ENCODE measurements at places on chromosomes 4 and X. TPM values are rescaled to one million over a fixed set of nuclear protein-coding genes. Genes with fewer than 3 reads are reported as not detected.

DNA sequence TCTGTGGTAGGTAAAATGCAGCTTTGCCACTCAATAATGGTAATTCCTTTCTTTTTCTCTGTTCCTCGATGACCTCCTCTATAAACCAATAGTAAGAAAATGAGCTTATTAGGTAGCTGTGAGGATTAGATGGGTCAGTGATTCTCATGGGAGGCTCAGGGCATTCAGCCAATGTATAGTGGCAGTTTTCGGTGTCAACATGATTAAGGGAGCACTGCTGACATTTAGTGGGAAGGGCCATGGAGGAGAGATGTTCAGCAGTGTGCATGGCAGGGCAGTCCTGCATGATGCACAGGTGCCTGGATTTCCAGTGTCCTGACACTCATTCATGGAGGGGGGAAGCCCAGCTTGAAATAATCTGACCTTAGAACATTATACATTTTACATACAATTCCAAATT is 232.8 kb downstream of the PDGFC start:
- no peak for DNase-seq

DNA sequence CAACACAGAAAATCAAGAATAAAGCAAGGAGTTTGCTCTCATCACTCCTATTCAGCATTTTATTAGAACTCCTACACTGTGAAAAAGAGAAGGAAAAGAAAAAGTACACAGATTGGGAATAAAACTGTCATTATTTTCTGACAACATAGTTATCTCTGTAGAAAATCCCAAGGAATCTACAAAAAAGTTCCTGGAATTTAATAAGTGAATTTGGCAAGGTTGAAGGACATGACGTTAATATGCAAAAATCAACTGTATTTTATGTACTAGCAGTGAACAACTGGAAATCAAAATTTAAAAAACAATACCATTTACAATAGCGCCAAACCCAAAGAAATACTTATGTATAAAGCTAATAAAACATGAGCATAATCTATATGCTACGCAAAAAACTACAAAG is 26.3 kb downstream of the CHIC2 start:
- DNase-seq: no peak

DNA sequence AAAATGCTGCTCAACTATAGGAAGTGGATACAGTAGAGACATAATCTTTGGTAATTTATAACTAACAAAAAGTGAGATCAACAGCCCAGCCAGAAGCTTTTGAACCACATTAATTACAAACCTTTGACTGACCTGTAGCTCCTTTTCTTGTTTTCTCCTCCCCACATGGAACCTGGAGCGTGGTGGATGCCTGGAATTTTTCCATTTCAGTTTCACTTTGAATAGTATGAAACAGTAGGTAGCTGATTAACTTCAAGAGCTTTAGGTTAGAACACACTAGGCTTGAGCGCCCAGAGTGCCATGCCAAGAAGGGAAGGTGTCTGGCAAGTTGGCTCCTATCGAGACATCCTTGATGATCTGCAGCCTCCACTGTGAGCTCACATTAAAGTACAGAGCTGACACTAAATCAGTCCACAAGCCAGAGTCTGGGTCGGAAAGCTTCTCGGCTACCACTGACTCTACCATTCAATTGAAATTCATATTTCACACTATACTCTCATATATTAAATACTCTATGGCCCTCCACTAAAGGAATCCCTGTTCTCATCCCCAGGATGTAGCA is 143.4 kb downstream of the GLRA2 start:
- DNase-seq: no peak

DNA sequence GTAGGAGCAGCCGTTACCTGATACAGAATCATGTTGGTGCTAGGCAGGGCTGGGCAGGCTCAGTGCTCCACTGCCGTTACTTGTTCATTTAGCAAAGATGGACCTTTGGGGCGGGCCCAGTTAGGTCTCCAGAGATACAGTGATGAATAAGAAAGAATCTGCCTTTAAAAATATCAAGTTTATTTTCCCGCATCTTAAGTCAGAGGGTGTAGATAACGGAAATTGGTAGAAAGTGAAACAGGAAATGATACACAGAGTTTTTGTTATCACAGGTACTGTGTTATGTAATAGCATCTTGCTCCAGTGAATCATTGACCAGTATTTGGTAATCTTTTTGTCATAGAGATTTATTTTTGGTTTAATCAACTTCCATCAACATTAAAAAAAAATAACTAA is 5.5 kb downstream of the TMEM131L start:
- peak; percentile 38 for DNase-seq

DNA sequence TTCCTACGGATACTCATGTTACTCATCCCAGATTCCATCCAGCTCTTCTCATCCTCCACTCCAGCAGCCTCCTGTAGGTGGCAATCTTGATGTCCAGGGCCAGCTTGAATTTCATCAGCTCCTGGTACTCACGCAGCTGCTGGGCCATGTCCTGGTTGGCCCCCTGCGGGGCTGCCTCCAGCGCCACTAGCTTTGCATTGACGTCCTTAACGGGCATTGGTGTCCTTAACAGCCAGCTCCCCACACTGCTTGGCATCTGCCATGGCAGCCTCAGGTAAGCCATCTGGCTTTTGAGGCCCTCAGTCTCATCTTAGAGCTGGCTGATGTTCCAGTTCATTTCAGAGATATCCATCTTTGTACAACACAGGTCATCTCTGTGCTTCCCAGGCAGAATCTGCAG is 223.7 kb downstream of the FGF13 start:
- DNase-seq: no peak

DNA sequence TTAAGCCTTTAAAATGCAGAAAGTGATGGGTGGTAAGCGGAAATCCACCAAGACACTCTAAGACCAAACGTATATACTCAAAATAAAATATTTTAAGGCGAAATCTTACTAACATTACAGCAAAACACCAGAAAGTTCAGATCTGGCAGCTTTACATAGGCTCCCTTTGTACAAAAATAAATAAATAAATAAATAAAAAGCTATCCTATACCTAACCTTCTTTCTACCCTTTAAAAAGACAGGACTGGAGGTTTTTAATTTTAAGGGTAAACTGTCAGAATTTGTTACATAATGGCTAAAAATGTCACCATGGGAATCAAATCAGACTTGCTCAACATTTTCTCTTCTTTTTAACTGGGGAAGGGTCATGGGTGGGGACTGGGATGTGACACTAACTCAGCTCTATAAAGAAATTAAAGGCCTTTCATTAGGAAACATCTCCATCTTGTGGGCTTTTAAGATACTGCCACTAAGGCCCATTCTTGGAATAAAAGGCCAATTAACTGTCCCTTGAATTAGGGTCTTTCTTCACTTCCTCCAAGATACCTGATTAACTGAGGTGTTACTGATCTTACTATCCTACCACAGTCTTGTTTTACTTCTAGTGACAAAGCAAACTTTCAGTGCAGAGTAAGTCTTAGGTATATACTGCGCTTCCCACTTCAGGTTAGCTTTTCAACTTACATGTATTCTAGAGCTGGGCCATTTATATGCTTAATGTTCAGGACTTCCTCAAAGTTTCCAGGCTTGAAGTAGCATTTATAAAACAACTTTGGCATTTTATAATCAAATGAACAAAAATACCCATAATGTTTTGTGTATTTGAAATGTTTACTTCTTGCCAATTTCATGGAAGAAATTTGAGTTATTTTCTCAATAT is 13.3 kb downstream of the HNRNPD start:
- DNase-seq: no peak

The PCDH10 gene
- not detected for total RNA-seq

The SYP gene
- total RNA-seq: 3.8 TPM

Measured in activated T-cell treated with anti-CD3 and anti-CD28 coated beads, Interleukin-2, amount 50 U/mL, for 4 hours (primary cell).